Glomerular endothelial cell (primary cell): ENCODE measurements at places on chromosomes 1 and 21. TPM values are rescaled to one million over a fixed set of nuclear protein-coding genes. Genes with fewer than 3 reads are reported as not detected.

ST6GALNAC3 gene
- total RNA-seq: 12.4 and 16.6 TPM in 2 replicates

- no peak for DNase-seq
These were observed 165.8 kb upstream of the EDN2 start for GRCh38 chr1:41650028-41650880.

DNA sequence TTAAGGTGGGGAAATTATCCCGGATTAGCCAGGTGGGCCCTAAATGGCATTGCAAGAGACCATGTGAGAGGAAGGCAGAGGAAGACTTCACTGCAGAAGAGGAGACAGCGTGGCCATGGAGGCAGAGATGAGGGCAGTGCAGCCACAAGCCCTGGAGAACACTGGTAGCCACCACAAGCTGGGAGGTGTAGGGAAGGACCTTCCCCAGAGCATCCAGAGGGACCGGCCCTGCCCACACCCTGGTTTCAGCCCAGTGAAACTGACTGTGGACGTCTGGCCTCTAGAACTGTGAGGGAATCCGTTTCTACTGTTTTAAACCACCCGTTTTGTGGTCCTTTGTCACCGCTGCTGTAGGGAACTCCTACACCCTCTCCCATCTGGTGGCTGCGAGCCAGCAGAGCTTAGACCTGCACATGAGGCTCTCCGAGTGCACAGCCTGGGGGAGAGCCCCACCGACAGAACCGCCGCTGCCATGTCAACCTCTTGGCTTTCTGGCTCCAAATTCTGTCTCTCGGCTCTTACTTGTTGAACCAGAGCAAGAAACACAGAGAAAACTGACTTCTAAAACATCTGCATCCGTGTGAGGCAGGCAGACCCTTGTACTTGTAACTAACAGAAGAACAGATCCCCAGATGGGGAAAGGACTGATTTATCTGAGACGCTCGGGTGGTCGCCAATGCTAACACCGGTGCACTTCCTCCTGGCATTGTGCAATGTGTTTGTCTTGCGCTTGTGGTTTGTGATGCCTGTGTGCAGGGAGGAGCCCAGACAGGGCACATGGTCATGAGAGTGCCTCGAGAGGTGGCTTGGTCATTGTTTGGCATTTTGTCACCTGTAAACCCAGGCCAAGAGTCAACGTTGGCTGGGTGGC, 90.8 kb upstream of the TMPRSS2 start:
- no peak for DNase-seq

DNA sequence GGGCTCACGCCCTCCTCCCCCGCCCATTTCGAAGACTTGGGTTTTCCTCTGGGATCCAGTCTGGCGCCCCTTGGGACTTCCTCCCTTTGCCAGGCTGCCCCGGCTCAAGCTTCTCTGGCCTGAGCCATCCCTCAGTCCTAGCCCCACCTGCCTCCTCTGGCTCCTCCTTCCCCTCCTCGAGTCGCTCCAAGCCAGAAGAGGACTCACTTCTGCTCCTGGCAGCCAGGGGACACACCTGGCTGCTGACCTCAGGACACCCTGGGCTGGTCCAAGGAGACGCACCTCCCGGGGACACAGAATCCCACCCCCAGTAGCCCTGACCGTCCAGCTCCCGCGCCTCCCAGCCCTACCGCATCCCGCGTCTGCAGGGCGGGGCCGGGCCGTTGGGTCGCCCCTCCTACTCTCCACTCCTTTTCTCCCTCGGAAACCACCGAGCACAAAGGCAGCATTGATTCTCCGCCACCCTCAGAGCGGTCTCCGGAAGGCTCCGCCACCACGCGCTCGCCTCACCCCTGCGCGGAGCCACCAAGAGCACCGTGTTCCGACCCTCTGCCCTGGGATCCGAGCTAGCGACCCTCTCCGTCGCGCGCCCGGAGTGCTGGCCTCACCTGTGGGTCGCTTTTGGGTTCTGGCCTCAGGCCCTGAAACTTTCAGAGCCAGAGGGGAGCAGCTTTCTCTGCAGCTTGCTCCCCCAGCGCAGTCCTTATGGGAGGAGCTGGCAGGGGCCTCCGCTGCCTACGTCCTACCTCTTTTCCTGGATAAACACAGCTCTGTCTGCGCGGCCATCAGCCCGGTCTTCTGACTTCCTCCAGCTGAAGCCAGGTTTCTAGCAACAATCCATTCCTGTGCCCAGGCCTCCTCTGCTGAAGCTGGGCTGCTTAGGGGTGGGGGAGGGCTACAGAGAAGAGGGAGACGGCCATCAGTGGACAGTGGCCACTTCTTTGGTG, at the start of gene C2CD4D:
Gene C2CD4D (minus strand): TSS at position 364 of the 947 bp plus-strand sequence. CDS start 831 bp downstream, outside the sequence.
- no peak for DNase-seq

- DNase-seq: no peak
These were observed 50.9 kb downstream of the EVA1C start for GRCh38 chr21:32463367-32463766.

DNA sequence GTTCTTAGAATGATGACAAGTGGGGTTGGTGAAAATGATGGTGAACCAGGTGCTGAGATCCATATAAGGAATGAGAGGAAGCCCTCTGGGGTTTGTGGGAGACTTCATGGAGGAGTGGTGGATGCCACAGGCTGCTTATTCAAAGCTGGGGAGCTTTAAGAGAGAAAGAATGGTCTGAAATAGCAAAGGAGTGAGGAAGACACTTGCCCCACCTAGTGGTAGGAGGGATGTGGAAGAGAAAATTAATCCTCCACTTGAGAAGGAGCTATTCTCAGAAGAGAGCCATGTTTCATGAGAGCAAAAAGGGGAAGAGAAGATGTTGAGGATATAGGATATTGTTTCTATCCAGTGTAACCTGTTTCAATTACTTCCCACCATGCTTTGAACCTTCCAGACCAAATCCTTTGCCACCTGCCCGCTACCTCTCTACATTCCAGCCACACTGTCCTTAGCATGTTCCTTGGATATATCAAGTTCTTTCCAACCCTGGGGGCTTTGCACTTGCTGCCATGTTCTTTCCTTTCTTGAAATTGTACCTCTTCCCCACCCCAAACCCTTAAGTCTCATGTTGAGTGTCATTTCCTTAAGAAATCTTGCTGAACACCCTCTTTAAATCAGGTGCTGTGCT, 19.6 kb upstream of the ZNF648 start:
- DNase-seq: no peak

GRCh38 chr1:156892190-156893047, 1.1 kb upstream of the PEAR1 start:
- DNase-seq: no peak
